Hematopoietic multipotent progenitor cell treated with erythropoietin and hydrocortisone succinate and interleukin-3 and kit ligand, for 8 days (in vitro differentiated cells): ENCODE measurements at places on chromosomes 3 and 15.
A peak's percentile ranks its signal among the peaks of the same experiment; 100 is the strongest.

DNA sequence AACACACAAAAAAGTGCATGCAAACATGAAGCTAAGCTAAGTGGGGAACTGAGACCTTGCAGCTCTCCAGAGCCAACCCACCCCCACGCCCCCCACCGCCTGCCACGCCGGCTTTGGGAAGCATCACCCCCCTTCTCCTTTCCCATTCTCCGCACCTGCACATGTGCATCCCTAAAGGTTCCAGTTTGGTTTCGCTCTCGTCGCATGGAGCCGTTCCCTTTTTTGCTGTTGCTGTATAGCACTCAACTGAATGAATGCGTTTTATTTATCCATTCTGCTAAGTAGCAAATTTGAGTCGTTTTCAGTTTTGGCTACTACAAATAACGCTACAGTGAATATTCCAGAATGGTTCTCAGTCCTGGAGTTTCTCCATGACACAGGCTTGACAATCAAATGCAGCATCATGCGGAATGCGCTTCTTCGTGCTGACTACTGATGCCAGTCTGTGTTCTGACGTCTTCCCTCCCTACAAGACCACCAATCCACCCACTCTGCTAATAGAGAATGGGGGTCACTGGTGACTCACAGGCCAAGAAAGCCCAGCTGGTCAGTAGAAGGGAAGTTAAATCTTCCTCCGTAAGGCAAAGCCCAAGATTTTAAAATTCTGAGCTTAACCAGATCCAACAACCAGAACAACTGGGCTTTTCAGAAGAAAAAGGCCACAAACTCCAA lies 115.3 kb downstream of the XXYLT1 start:
- no peak for DNase-seq

GRCh38 chr15:85897207-85897894 lies 102.6 kb upstream of the KLHL25 start:
- no peak for DNase-seq

- DNase-seq, result no peak
Measured at GRCh38 chr15:27932600-27932999, 166.5 kb downstream of the OCA2 start.

- DNase-seq, result no peak
Measured at GRCh38 chr15:86691091-86691663, 611.5 kb downstream of the AGBL1 start.

GRCh38 chr3:123723522-123724168 lies 138.8 kb upstream of the HACD2 start:
- DNase-seq, result peak; percentile 92

GRCh38 chr15:64314456-64314855 lies 41.5 kb downstream of the CSNK1G1 start:
- DNase-seq, result no peak

DNA sequence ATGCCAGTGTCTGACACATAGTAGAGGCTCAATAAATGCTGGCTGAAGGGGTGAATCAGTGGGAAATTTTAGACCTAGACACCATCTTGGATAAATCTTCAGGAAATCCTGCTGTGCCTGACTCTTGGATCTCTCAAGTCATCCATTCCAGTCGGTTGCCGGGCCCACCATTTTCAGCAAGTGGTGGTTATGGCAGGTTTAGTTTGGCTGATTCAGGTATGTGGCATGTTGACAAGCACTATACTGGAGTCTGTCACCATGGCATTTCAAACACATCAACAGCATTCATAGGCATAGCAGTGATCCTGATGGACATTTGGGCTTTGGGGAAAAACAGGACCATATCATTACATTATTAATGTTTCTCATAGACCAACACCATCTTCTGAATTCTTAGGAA lies 25.7 kb upstream of the APH1B start:
- no peak for DNase-seq

- DNase-seq, result no peak
Measured at GRCh38 chr3:68819361-68819760, 113.0 kb downstream of the TAFA4 start.

DNA sequence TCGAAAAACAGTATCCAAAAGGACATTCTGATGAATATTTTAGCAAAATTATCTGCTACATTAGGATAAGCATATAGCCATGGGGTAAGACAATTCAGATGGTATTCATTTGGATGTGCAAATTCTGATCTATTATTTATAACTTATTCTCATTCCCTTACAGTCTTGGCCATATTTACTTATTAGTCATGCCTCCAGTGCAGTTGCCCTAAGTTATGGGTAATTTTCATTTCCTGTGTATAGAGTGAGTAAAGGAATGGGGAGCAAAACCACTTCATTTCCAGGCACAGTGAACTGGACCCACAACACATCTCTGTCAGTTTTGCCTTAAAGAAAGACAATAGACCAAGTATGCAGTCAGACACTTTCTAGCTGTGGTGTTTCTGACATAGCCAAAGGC lies 134.3 kb downstream of the POLQ start:
- no peak for DNase-seq

GRCh38 chr3:127751782-127752181 lies 70.5 kb downstream of the MGLL start:
- no peak for DNase-seq

DNA sequence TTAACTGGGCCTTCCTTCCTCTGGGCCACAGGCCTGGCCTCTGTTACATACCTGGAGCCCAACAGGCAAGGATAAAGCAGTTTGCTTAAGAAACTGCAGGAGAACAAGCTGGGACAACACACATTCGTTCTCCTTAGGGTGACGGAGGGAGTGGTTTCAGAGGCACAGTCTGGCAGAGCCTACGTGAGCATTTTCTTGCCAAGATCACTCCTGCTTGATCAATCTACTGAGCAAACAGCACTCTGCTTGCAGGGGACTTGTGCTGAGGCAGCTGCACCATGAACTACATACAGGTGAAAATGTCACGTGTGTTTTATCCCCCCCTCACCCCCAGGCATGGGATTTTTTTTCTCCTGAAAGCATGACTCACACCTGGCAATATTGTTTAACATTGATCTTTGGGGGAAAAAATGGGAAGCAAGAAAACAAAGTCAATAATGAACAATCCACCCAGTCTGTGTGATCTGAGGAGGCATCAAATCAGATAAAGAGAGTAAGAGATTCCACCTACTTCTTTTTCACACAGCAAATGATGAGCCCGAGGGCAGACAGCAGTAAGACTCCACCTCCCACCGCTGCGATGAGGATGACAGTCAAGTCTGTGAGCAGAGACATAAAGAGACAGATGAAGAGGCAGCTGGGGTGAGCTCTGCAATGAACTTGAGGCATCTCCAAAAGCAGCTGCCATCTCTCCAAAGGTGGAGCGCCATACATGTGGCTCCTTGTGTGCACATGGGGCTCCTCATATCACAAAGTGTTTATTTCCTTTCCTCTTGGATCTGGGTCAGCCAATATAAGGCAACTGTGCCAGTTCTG lies 57.4 kb downstream of the CDCP1 start:
- no peak for DNase-seq

- DNase-seq, result peak; percentile 17
Measured at GRCh38 chr3:148718982-148719862, 21.5 kb downstream of the AGTR1 start.

GRCh38 chr3:74559261-74559660 lies 55.2 kb downstream of the CNTN3 start:
- no peak for DNase-seq

GRCh38 chr15:70140543-70141375 lies 43.0 kb upstream of the TLE3 start:
- DNase-seq, result peak; percentile 16

DNA sequence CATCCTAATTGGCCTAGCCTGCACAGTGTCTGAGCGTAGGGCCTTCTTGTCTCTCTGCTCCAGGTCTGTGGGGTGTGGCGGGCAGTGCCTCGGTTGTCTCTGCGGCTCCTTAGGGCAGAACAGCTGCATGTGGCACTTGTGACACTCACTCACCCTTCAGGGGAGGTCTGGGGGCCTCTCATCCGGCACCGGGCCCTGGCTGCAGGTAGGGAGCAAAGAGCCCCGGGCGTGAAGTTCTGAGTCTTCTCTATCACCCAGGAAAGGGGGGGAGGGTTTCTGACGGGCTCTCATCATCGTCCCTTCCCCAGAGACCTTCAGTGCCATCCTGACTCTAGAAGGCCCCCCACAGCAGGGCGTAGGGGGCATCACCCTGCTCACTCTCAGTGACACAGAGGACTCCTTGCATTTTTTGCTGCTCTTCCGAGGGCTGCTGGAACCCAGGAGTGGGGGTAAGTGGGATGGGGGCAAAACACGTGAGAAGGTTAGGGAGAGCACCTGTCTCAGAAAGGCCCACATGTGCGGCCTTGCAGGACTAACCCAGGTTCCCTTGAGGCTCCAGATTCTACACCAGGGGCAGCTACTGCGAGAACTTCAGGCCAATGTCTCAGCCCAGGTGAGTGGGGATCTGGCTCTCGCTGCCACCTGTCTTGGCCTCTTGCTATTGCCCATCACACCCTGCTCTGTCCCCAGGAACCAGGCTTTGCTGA lies 2.6 kb downstream of the CHRD start:
- no peak for DNase-seq

- DNase-seq, result no peak
Measured at GRCh38 chr3:74617776-74618175, 3.3 kb upstream of the CNTN3 start.

DNA sequence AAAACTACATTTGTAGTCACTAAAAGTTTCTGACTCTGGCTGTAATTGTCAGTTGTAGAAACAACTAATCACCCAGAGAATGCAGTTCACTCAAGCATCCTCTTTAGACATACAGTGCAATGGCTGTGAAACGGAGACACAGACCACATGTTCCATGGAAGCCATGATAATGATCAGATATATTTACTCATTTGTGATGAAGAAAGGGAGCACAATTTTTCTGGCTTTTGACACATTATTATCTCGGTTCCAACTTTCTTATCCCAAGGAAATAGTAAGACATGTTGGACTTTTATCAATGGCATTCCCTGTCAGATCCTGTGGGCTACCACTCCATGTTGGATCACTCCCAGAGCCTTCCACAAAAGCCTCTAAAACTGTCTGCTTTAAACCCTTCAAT lies 215.0 kb upstream of the LRIG1 start:
- DNase-seq, result no peak

GRCh38 chr15:90582553-90582952 lies 52.8 kb downstream of the CRTC3 start:
- DNase-seq, result no peak

DNA sequence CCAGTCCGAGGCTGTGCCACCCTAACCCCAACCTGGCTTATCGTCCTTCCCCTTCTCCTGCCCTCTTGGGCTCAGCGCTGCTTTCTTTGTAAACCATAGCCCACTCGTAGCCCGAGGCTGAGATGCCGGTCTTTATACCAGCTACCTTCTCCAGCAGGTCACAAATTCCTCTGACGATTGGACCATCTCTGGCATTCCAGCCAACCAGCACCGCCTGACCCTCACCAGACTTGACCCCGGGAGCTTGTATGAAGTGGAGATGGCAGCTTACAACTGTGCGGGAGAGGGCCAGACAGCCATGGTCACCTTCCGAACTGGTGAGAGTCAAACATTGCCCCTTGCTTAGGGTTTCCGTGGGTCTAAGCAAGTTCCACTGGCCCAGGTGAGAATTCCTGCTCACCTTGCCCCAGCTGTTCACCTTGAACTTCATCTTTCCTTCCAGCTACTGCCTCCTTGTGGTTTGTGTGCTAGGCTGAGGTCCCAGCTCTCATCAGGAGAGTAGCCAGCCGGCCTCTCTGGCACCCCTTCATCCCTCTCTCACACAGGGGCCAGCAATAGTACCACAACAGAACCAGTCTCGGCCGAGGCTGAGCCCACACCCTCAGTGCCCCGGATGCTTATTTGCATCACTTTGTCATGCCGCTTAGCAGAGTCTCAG lies 66.7 kb downstream of the BOC start:
- no peak for DNase-seq

GRCh38 chr3:186255703-186256331 lies 106.2 kb downstream of the DGKG start:
- DNase-seq, result no peak

GRCh38 chr3:48069339-48069738 lies 53.1 kb upstream of the MAP4 start:
- no peak for DNase-seq

- DNase-seq, result no peak
Measured at GRCh38 chr3:87390353-87390752, 114.0 kb upstream of the POU1F1 start.

DNA sequence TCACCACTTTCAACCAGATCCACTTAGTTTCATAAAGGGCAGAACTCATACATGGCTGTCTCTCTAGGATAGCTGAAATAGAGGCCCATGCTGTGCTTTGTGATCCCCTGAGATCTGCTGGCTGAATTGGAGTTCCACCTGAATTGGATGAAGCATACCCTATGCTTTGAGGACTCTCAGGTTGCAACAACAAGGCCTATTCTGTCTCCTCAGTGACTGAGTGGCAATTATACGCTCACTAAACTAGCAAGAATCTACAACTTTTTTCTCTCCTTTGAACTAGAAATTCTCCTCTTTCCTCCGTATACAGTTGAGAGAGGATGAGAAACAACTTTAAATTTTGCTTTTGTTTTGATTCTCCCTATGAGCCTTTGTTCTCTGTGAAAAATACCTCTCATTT lies 348.7 kb downstream of the LSAMP start:
- no peak for DNase-seq

DNA sequence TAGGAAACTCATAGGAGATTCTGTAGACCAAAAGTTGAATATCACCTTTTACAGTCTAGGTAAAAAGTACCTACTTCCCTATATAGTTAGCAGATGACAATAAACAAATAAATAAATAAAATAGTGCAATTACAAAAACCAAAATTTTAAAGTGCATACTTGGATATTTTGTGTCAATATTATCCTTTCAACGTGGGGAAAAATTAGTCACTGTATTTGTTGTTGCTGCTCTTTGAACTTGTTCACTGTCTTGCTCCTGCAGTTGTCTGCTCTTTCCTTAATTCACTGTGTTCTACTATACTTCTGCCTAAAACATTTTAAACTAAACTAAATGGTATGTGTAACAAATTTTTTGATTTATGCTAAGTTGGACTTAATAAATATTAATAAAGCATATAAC lies 889.0 kb downstream of the ROBO1 start:
- no peak for DNase-seq

DNA sequence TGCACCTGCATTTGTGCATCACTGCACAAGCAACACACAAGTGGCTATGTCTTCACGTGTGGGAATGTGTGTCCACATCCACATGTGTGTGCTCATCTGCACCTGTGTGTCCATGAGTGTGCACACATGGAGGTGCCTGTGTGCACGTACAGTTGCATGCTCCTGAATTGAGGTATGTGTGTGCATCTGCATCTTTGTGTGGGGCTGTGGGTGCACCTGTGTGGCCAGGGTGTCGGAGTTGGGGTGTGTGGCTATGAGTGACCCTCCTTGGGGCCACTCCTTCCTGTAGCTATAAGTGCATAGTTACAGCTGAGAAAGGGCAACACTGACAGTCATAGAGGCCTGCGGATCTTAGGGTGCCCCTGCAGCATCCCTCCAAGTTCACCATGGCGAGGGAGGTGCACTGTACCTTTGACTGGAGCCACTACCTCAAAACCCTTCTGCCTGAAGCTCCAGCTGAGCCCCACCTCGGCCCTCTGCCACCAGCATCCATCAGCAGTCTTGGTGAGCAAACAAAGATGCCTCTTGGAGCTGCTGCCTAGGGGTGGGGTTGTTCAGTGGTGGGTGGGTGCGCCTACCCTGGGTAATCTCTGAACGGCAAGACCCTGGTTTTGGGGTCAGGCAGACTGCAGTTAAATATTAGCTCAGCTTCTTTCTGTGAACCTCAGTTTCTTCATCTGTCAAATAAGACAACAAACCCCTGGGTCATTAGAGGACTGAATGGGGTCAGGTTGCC lies 5.2 kb upstream of the HHATL start:
- no peak for DNase-seq
